GM06990 (cell line): ENCODE measurements at places on chromosomes 16 and 17.

DNA sequence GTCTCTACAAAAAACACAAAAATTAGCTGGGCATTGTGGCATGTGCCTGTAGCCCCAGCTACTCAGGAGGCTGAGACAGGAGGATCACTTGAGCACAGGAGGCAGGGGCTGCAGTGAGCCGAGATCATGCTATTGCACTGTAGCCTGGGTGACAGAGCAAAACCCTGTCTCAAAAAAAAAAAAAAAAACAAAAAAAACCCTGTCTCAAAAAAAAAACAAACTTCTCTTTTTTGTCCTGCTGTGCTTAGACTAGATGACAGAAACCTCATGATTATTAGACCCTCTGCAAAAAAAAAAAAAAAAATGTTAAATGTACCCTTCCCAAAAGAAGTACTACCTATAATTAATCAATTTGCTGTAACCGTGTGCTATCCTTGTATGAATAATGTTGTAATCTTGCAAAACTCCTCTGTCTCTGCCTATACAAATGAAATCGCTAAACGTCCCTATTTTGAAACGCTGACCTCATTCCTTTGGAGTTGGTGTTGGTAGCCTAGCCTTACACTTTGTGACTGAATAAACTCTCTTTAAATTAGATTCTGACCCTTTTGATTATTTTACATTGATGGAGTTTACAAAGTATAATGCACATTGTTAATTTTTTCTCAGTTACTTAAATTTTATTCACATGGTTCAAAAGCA is 13.6 kb upstream of the DHRS7B start:
- DNase-seq = no peak

GRCh38 chr17:57724026-57724728 is 20.9 kb downstream of the CCDC182 start:
- DNase-seq = peak; percentile 31

DNA sequence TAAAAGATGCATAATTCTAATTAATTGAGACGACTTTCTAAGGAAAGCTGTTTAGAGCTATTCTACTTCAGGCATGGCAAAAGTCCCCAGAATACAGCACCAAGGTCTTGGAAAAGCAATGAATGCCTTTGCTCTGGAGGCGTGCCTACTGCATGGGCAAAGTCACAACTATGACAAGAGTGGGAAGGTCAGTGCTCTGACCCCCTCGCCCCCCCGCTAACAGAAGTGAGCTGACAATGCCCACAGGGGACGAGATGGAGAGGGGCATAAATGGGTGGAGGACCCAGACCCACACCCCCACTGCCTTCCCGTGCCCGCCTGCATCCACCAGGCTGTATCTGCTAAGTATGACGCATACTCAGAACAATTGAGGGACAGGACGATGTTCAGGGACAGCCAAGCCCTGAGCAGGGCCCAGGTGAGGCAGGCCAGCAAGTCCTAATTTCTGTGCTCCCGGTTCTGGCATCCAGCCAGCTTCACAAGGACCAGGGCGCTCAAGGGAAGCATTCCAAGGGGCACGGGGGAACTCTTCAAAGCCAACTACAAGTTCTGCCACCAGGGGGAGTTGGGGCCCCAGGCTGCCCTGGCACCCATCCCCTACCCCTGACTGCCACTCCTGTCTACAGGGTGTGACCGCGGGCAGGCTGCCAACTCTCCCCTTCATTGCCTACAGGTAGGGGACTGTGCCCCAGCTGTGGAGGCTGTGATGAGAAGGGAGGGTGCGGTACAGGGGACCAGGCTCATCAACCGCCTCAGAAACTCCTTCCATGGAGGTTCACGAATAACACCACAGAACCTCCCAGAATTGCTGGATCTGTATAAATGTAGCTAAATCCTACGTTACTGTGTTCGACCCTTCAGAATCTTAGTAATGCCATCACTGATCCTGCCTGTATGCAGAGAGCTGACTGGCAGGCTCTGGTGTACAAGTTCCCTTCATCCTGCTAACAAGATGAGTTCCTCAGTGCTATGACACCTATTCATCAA is 20.8 kb downstream of the NPRL3 start:
- DNase-seq = no peak

- DNase-seq = peak; percentile 32
These were observed 160.4 kb downstream of the ABCA8 start for GRCh38 chr17:68794636-68795434.

DNA sequence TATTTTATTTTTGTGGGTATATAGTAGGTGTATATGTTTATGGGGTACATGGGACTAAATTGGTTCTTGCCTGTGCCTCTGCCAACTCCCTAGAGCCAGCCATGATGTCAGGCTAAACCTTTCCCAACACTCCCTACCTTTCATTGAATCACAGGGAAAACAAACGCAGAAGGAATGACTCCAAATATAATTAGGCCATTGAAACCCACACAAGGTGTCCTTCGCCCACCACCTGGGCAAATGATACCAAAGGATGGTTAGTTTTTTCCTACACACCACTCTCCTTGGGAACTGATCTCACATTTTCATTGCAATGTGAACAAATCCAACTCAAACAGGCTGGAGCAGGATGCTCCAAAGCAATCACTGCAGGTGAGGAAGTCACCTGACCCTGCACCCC is 27.5 kb downstream of the WSB1 start:
- no peak for DNase-seq

- DNase-seq = no peak
These were observed 253.4 kb upstream of the RPL38 start for GRCh38 chr17:73949903-73950592.

- DNase-seq = no peak
These were observed 150.0 kb upstream of the GOT2 start for GRCh38 chr16:58884141-58884540.

GRCh38 chr16:69397821-69398521 is 12.2 kb upstream of the TERF2 start:
- no peak for DNase-seq

- no peak for DNase-seq
These were observed 109.4 kb upstream of the GSE1 start for GRCh38 chr16:85503679-85504231.

DNA sequence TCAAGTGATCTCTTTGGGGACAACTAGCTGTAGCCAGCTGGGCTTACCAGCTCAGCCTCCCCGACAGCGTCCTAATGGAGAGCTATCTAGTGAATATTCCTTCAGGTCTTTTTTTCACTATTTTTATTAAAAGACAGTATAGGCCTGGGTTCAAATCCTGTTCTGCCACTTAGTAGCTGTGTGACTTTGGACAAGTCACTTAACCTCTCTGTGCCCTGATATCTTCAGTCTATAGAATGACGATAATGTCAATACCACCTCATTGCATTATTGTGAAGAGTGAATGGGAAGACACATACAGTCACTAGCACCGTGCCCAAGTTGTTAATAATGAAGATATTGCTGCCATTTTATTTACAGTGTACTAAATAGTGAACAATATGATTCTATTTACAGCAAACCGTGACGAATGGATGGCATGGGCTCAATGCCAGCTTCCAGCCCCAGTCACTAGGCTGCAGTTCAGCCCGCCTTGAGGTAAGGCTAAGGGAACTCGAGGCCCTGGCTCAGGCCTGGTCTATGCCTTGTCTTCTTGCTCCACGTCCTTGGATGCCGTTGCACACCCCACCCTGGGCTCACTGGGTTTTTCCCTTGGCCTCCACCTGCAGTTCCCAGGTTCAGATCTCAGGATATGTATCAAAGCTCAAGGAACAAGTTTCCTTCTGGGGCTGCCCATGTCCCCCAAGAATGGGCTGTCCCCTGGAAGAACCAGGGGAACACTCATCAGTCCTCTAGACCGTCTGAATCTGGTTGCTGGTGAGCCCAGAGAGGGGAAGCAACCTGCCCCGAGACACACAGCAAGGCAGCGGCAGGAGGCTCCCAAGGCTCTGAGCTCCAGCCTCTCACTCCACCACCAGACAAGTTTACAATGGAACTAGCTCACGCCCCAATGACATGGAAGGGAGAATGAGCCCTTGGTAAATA is 95.4 kb upstream of the TNRC6C start:
- no peak for DNase-seq

GRCh38 chr16:89047331-89048089 is 46.1 kb upstream of the ACSF3 start:
- DNase-seq = no peak

DNA sequence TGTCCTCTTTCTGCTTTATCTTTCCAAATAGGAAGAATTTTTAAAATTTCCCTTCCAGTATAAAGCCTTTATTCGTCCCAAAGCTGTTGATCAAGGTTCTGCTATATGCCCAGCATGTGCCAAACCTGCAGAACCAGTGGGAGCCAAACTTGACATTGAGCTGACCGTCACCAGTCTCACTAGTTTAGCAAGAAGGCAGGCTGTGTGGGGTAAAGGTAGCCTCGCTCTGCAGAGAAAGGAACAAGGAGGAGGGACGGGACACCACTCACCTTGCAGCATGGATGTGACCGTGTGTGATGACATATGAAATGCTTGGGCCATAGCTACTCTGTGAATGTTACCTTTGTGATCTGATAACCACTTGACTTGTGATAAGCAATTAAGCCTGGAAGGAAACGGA is 392.2 kb downstream of the CPPED1 start:
- no peak for DNase-seq

- peak; percentile 58 for DNase-seq
These were observed 6.5 kb upstream of the USP32 start for GRCh38 chr17:60398227-60398959.

DNA sequence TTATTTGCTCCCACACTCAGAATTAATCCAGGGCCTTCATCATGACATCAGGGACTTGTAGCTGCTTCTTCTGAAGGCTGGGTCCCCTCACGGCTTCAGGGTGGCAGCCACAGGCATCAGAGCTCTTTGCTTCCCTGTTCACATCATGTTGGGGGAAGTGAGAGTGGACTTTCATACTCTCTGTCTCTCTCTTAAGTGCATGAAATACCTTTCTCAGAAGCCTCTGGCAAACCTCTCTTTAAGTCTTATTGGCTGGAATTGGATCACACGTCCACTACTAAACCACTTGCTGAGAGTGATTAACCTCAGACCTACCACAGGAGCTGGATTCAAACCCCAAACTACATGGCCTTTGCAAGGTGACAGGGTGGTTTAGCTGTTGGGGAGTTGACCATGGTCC is 17.7 kb upstream of the SALL1 start:
- no peak for DNase-seq

GRCh38 chr17:61400717-61401388 is 1.2 kb downstream of the TBX2 start:
- no peak for DNase-seq

DNA sequence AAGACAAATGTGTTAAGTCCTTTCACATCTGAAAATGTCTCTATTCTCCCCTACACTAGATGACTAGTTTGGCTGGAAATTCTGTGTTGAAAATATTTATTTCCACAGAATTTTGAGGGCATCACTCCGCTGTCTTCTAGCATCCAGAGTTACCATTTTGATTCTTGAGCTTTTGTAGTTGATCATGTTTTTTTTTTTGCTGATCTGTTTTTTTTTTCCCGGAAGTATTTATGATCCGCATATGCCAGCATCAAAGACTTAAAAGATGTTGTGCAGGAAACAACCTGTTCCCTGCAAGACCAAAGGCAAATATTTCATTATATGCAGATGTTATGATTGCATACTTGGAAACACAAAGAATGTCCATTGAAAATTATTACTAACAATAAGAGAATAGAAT is 16.7 kb downstream of the OR1D5 start:
- DNase-seq = no peak

DNA sequence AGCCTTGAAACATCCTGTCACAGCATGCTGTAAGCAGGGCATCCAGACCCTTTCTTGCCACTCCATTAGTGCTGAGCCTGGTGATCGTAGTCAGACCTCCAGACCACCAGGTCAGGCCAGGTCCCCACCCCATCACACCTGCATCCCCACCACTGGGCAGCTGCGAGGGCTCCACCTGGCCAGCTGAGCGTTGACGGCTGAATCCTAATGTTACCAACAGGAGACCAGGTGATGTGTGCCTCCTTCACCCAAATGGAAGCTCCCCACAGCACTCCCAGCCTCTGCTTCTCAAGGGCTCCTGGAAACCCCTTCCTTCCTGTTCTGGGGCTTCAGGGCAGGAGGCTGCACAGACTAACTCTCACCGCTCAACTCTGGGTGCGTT is 189.4 kb downstream of the C16orf95 start:
- no peak for DNase-seq

- peak; percentile 12 for DNase-seq
These were observed 46.9 kb downstream of the IRX6 start for GRCh38 chr16:55370762-55371482.

GRCh38 chr17:36939802-36940312 is 2.6 kb downstream of the LHX1 start:
- DNase-seq = no peak

DNA sequence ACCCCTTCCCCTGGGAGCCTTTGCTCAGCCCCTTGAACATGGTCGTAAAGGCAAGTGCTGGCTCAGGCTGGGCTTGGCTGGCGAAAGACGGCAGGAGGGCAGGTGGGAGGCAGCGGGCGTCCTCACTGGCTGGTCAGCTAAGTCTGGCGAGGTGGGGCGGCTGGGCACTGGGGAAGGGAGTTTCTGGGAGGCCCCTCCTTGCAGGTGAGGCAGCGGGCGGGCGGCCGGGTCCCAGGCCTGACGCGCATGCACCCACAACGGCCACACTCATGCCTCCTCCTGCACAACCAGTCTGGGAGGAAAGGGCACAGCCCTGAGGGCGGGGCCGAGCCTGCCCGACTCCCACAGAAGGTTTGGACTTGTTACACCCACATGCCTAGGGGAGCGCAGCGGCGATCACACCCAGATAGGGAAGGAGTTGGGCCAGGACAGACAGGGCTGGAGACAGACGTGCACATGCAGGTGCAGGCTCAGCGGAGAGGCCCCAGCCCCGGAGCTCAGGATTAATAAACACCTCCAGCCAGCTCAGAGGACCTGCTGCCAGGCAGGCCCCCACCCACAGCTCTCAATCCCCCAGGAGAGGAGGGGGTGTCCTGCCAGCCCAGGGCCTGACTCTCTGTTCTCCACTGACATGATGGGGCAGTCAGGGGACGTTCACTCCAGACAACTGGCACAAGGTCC is at the start of gene EVPL:
TSS of gene EVPL (minus strand) at position 148 of the 681 bp plus-strand sequence. CDS start at position 40, 108 bp downstream.
- DNase-seq = no peak

DNA sequence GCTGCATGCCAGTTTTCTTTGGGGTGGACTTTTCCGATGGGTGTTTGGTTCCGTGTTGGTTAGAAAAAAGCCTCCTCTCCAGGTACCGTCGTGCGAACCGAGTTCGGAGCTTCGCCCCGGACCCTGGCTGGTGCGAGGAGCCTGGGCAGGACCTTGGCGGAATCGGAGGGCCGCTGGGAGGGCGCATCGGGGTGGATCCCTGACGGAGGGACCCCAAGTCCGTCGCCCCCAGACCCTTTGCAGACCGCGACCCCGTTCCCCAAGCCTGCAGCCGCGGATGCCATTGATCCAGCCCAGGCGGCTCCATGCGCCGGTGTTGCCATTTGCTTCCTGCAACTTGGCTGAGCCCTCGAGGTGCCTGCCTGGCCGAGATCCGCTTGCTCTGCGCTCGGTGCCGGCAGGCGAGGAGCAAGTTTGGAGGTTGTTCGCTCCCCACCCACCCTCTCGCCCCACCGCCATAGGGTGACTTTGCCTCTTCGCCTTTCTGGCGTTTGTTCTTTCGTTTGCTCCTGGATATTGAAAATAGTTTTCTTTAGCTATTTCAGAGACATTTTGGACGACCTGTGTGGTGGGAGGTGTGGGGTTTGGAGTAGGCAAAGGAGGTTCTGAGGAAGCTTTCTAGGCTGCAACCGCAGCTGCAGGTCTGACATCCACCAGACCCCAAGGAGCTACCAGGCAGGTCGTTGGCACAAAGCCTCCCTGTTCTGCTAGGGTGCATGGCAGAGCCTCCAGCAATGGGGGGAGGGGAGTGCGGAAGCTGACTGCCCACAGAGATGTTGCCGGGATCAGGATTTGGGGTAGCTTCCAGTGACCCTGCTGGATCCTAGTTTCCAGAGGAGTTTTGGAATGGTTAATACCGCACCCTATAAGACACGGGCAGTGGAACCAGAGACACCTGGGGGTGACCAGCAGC is 58.2 kb downstream of the RAP1GAP2 start:
- no peak for DNase-seq

- no peak for DNase-seq
These were observed 39.4 kb upstream of the MTSS2 start for GRCh38 chr16:70725024-70725911.
